Cardiac septum (tissue), 1 donor: ENCODE measurements at places on chromosomes 5 and 9. TPM values are rescaled to one million over a fixed set of nuclear protein-coding genes. Genes with fewer than 3 reads are reported as not detected.

The PROB1 gene
- total RNA-seq = 34.7 TPM

The PPWD1 gene
- total RNA-seq = 19.3 TPM

The HSPB3 gene
- 210 TPM for total RNA-seq

The STK32A gene
- total RNA-seq = 0.92 TPM

The DNLZ gene
- total RNA-seq = 34.1 TPM

DNA sequence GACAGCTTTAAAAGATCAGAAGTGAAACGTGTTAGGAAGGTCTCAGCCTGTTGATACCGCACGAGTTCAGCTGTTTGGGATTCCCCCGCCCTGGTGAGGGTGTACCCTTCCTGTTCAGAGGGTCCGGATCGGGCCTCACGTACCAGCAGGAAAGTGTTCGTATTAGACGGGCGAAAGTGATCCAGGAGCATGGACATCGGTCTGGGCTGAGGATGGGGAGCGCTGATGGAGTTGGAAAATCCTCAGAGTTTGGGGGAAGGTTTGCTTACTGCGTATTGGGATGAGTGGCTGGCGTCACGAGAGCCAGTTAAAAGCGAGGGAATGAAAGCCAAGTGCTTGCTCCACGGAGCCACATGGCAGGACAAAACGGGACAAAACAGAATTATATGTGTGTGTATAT, 47.4 kb downstream of the IRX2 start:
- DNase-seq = no peak

GRCh38 chr5:111129938-111130337, 37.8 kb downstream of the WDR36 start:
- no peak for DNase-seq

DNA sequence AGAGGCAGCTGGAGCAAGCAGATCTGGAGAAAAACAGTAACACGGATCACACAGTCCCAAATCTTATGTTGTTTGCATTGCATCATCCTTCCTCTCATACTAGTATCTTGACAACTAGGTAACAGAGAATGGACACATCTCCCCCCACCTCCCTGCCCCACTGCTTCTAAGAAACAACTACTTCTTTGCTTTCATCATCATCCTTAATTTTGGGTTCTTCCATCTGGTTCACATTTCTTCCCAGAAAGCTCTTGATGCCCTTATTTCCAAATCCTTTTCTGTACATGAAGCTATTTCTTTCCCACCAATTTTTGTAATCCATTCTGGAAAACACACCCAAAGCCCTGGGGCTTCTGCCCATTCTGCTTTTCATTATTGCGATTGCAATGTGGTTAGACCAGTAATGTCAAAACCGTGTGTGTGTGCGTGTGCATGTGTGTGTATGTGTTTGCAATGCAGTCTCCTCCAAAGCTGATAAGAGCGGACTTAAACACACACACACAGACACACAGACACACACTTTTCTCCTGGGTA, 254.7 kb upstream of the SLC30A5 start:
- DNase-seq = no peak

GRCh38 chr9:115327436-115328122, 209.6 kb upstream of the TNC start:
- no peak for DNase-seq

- no peak for DNase-seq
Observed at GRCh38 chr9:136856541-136857141, 4.5 kb downstream of the MAMDC4 start.
